Activated CD4-positive, alpha-beta T cell treated with anti-CD3 and anti-CD28 coated beads for 4 hours (primary cell): ENCODE measurements at places on chromosomes 2 and 18.

GRCh38 chr18:50451100-50451842 is 76.4 kb downstream of the SKA1 start:
- DNase-seq, result no peak

GRCh38 chr2:241228860-241229516 is 40.5 kb downstream of the ANO7 start:
- no peak for DNase-seq

GRCh38 chr2:200746301-200746700 is 65.4 kb upstream of the BZW1 start:
- DNase-seq, result no peak

GRCh38 chr2:130261970-130262760 is 63.9 kb upstream of the TUBA3E start:
- DNase-seq, result no peak

GRCh38 chr2:68325056-68325455 is 5.3 kb upstream of the CNRIP1 start:
- no peak for DNase-seq

- DNase-seq, result no peak
These were observed 2.1 kb upstream of the RFTN2 start for GRCh38 chr2:197677483-197677882.

DNA sequence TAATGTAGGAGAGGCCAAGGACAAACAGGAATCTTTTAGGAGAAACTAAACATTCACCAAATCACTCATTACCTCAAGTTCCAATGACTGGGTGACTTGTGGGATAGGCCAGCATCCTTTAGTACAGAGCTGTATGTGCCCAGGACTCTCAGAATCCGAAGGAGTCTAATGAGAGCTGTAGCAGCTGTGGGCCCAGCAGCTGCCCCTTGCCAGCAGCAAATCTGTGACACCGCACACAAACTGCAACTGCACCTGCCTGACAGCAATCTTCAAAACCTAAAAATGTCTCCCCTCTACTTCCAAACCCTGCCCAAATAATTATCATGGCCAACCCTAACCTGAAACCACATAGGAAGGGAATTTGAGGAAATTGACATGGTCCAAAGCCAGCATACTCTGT is 44.5 kb upstream of the ACVR2A start:
- no peak for DNase-seq

GRCh38 chr18:47721876-47722275 is 208.6 kb downstream of the SMAD2 start:
- DNase-seq, result no peak

DNA sequence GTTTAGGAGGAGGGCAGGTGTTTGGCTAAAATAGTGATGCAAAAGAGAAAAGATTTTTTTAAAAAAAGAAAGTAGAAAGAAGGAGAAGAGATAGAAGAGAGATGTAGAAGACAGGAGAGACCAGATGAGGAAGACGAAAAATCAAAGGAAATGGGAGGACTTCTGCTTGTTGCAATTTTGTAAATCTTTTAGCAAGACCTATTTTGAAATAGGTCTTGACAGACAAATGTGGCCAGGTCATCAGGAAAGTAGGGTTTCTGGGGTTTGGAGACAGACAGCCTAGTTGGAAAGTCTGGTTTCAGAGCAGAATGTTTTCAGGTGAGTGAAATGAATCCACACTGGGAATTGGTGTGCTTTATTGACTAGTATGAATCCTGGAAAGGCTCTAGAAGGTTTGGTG is 104.5 kb upstream of the CAVIN2 start:
- DNase-seq, result no peak

- DNase-seq, result no peak
These were observed 151.1 kb downstream of the ZNF407 start for GRCh38 chr18:74748809-74749208.

DNA sequence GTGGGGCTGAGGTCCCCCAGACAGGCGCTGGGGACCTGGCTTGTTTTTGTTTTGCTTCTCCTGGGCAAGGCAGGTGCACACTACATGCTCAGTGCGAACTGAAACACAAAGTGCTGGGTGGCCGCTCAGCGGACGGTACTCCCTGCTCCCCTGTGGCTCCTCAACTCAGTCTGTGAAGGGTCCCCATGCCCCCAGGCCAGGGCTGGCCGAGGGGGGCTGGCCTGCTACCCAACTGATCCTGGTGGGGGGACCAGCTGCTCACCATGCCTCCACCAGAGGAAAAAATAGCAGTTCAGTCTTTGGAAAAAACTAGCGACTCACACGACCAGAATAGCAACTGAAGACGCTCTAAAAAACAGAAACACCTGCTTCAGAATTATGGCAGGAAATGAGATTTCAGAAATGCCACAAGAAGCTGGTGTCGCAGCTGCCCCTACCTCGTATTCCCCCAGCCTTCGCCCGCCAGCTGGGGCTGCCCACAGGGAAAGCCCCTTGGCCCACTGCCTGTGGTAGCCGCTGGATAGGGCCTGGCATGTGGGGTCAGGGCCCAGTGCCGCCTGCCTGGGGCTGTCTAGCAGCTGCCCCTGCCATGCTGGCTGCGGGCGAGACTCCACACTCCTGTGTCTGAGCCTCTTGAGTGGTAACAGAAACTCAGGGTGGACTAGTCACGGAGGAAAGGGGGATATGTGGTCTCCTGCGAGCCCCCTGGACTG is 43.7 kb downstream of the MEX3C start:
- DNase-seq, result peak; percentile 21

- DNase-seq, result no peak
These were observed 3.3 kb downstream of the AFG3L2 start for GRCh38 chr18:12373771-12374116.

DNA sequence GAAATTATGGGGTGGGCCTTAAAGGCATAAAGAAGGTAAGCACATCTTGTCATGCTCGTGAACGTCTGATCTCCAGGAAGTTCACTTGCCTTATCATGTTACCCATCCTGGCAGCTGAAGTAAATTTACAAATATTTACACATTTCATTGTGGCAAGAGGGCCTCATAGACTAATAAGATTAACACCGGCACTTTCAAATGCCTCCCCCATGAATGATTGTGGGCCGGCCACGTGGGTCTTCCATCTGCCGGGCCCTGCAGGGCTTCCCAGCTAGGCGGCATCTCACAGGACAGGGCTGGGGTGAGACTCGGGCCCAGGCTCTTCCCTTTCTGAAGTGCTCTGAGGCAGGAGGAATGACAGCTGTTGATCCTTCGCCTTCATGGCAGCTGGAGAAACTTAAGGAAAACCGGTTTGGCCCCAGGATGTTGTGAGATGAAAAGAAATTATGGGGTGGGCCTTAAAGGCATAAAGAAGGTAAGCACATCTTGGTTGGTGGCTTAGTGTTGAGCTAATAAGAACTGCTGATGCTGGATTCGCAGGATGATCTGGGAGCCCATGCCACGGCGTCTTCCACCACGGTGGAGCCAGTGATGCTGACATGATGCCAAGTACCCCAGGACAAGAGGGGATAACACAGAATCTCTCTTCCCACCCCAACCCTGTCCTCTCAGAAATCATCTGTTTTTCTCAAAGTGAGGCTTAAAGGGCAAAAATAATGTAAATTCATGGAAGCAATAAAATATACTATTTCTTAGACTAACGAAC is 176.3 kb downstream of the SEPTIN10 start:
- no peak for DNase-seq

DNA sequence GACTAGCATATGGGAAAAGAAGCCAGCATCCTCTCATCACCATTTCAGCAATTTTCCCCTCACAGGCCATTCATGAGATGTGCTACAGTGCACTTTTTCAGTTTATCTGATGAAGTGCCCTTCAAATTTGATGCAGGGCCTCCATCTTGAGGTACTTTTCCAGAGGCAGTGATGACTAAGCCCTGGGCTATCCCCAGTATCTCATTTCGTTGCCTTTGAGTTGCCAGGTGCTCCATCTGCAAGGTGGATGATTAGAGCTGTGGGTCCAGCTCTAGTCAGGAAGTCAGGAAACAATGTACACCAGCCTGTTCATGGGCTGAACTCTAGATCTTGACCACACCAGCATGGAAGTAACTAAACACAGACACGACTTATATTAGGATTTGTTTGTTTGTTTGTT is 425.2 kb downstream of the METTL4 start:
- no peak for DNase-seq

- no peak for DNase-seq
These were observed 25.7 kb upstream of the SP5 start for GRCh38 chr2:170689481-170689880.

GRCh38 chr2:74507926-74508520 is 528 bp upstream of the PCGF1 start:
- peak; percentile 19 for DNase-seq

GRCh38 chr18:22173928-22174301 is 4.5 kb downstream of the GATA6 start:
- no peak for DNase-seq

DNA sequence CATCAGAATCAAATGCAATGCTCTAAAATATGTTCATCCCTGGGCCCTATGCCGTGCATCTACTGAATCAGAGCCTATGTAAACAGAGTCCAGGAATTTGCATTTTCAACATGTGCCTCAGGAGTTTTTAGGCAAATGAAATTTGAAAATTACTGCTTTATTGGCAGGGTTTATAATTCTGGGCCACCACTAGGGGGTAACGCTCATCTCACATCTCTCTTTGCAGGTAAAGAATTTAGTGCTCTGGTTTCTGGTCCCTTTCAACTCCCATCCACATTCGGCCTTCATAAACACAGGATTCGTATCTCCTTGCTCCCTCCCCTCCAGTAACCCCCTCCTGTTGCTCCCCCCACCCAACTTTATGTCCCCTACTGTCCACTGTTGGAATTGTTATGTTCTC is 49.3 kb downstream of the LYPD6B start:
- DNase-seq, result no peak

DNA sequence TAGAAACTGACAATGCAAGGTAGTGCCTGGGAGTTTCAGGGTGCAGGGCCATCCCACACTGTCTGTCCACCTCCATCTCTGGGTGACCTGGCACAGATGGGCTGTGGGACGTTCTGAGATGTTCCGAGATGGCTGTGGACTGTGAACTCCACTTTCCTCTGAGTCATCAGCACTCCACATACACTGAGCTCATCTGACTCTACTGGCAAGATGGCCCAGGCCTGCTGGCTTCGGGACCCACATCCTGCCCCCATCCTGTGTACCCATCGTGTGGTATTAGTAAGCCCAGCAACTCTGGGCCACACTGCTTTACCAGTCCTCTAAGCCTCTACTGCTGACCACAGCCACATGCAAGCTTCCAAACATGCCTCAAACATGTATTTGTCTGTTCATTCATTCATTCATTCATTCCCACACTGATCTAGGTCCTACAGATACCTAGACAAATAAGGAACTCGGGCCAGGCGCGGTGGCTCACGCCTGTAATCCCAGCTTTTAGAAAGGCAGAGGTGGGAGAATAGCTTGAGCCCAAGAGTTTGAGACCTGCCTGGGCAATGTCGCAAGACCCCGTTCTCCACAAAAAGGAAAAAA is 124.8 kb upstream of the CXCR4 start:
- DNase-seq, result peak; percentile 42

- peak; percentile 63 for DNase-seq
These were observed 378.5 kb upstream of the ID2 start for GRCh38 chr2:8303322-8303832.

GRCh38 chr2:18527822-18528221 is 32.6 kb downstream of the RDH14 start:
- no peak for DNase-seq

DNA sequence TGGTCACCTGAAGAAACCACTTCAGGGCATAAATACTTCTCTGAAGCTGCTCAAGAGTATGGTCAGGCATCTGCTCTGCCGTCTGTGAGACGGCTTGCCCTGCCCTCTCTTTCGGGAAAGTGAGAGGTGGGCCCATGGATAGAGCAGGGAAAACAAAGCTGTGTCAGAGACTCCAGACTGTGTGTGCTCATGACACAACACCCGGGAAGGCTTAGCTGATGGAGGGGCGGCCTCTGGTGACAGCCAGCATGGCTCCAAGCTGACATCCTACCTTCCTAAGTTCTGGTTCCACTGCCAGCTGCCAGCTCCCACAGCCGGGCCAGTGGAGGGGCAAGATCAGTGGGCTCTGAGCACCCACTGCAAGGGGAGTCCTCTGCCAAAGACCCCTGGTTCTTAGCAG is 215.3 kb downstream of the ANKRD30B start:
- DNase-seq, result no peak

DNA sequence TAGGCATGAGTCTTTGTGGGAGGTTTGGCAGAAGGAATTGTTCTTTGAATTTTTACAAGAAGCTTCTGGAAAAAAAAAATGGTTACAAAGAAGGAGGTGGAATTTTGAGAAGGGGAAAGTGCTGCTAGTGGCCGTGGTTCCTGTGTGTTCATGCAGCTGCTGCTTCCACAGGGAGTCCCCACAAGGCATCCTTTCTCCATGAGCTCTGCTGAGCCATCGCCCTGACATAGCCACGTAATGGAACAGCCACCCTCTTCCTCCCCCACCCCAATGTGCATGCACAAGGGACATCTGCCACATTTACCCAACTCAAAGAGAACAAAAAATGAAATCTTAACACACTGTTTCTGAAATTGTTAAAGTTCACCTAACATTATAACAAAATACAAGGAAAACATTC is 529.7 kb downstream of the SATB2 start:
- no peak for DNase-seq

DNA sequence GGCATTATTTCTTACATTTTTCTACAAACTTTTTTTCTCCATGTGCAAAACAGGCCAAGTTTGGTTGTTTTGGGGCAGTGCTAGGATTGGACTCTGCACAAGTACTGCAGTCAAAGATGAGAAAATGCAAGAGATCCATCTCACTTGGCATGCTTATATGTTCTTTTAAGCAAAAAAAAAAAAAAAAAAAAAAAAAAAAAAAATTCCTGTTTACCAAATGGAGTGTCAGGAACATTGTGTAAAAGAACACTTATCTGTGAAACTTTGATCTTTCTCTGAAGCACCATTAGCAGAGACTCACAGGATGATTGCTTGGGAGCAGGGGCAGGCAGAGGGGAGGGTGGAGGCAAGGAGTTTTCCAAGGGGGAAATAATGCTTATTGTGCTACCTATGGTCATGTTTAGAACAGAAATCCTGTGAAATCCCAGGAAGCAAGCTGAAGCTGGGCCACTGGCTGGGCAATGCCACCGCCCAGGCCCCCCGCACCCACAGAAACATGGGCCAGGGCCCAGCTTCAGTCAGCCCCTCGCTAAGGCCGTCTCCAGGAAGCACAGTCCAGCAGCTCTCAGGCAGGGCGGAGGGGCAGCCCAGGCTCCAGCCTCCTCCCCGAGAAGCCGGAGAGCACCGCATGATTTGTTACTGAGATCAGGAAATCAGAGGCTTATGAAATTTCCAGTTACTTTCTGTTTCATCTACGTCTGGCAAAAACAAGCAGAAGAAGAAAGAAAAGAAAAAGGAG is 229.4 kb downstream of the ZNF516 start:
- no peak for DNase-seq

DNA sequence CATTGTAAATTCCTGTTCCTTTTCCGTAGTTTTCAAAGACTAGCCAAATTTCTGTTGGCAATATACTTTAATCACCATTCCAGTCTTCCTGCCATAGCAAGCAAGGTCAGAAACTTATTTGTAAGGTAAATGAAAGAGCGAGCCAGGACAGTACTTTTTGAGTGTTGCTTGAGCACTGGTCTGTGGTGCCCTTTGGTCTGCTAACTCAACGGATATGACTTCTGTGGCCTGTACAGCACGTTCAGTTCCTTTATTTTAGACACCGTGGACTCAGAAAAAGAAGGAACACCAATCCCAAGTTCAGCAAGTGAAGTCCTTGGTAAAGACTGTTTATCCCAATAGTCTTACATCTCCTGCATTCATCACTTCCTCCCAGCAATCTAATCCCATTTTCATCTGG is 166.3 kb downstream of the MYO1B start:
- DNase-seq, result no peak

GRCh38 chr18:10121786-10122515 is 208.1 kb downstream of the VAPA start:
- DNase-seq, result no peak

- DNase-seq, result no peak
These were observed 9.2 kb downstream of the G6PC2 start for GRCh38 chr2:168910330-168910729.
